ENCODE measurements at places on chromosomes 6 and 20. TPM values are rescaled to one million over a fixed set of nuclear protein-coding genes. Genes with fewer than 3 reads are reported as not detected.

The SPACA1 gene
- total RNA-seq: not detected

The ADTRP gene
- total RNA-seq: 1.3 TPM

The PPP1R16B gene
- under 0.01 TPM for total RNA-seq

The OLIG3 gene
- total RNA-seq: not detected

The RSPO3 gene
- 15.4 TPM for total RNA-seq

The C6orf15 gene
- not detected for total RNA-seq

The OR2H2 gene
- total RNA-seq: not detected

The COQ3 gene
- 5.3 TPM for total RNA-seq

The TFAP2C gene
- not detected for total RNA-seq

- DNase-seq: no peak
These were observed 164.8 kb upstream of the GGTLC1 start for GRCh38 chr20:24153101-24154040.

GRCh38 chr6:150271501-150272263 lies 97.1 kb upstream of the IYD start:
- no peak for DNase-seq

- no peak for DNase-seq
These were observed 1.5 kb upstream of the ILRUN start for GRCh38 chr6:34697904-34698559.

DNA sequence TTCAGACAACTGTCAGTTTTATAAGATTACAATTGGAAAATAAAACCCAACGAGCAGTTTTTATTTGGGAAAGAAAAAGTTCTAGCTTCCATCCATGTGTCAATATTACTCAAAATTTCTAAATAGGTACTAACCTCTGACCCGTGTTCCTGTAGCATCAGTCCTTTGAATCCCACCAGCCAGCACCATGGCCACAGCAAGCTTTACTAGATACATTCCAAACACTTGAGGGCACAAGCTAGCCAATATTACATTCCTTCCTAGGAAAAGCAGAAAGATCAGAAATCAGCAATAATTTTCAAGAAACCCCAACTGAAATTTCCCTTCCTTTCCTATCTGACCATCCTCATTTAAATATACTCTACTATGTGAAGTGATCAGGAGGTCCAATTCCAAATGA lies 19.2 kb downstream of the ASF1A start:
- DNase-seq: no peak

DNA sequence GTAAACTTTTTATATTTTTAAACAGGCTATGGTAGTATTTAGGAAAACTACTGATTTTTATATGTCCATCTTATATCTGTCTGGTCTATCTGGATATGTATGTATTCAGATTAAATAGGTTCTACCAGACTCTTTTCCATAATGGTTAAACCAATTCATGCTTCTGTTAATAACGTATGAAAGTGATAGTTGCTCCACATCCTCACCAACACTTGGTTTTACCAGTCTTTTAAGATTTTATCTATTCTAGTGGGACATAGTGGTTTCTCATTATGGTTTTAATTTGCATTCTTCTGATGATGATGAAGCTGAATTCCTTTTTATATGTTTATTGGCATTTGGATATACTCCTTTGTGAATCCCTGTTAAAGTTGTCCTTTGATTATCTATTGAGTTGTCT lies 56.1 kb downstream of the UBR2 start:
- DNase-seq: no peak

- DNase-seq: peak; percentile 93
These were observed 12.5 kb downstream of the PLCB1 start for GRCh38 chr20:8144282-8145245.

GRCh38 chr6:35400111-35400510 lies 52.0 kb upstream of the FANCE start:
- DNase-seq: no peak

DNA sequence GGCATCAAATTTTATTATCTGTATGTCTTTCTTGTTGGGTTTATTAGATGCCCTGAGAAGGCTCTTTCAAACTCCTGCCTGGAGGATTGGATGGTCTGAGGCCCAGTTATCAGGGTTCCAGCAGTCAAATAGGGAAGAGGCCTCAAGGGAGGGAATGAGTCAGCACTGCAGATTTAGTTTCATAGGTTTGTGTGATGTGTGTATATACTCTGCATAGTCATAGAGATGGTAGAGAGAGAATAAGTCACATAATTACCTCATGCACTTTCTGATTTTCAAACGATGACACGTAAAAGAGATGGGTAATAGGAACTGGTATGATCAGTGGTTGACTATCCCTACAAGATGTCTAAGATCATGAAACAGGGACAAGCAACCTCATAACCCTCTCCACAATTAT lies 82.1 kb downstream of the ADAT2 start:
- DNase-seq: peak; percentile 44

DNA sequence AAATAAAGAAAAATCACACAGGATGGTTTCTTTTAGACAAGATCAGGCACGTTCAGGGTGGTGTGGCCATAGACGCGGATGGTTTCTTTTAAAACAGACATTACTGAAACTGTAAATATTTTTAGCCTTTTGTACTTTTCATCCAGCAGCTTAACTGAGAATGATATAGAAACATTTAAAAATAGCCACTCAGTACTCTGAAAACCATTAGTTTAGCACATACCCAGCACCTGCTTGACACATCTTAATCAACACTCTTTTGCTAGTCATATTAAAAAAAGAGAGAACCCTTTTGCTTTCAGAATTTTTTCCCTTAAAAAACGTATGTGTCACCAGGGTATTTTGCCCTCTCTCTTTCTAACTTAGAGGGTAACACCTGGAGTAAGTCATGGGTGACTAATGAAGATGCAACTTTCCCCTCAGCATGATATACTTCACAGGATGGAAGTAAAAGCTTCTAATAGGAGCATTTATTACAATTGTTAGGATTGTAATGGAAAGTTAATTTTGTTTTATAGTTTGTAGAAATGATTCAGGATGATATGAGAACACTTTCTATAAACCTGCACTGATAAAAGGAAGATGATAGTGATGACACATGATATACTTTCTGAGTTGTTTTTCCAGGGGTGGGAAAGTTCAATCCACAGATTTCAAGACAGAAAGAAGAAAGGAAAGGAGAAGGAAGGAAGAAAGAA lies 45.2 kb downstream of the BACH2 start:
- DNase-seq: no peak

DNA sequence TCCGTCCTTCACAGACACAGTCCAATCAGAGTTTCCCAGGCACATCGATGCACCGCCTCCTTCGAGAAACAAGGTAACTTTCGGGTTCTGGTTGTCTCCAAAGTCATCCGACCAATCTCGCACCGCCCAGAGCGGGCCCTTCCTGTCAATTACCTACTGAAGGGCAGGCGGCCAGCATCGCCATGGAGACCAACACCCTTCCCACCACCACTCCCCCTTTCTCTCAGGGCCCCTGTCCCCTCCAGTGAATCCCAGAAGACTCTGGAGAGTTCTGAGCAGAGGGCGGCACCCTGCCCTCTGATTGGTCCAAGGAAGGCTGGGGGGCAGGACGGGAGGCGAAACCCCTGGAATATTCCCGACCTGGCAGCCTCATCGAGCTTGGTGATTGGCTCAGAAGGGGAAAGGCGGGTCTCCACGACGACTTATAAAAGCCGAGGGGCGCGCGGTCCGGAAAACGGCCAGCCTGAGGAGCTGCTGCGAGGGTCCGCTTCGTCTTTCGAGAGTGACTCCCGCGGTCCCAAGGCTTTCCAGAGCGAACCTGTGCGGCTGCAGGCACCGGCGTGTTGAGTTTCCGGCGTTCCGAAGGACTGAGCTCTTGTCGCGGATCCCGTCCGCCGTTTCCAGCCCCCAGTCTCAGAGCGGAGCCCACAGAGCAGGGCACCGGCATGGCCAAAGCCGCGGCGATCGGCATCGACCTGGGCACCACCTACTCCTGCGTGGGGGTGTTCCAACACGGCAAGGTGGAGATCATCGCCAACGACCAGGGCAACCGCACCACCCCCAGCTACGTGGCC lies at the start of gene HSPA1B:
TSS of gene HSPA1B (plus strand) at position 453 of the 794 bp plus-strand sequence. CDS start at position 666, 213 bp downstream.
- DNase-seq: peak; percentile 100

- DNase-seq: no peak
These were observed 82.7 kb upstream of the NXT1 start for GRCh38 chr20:23267909-23268308.

DNA sequence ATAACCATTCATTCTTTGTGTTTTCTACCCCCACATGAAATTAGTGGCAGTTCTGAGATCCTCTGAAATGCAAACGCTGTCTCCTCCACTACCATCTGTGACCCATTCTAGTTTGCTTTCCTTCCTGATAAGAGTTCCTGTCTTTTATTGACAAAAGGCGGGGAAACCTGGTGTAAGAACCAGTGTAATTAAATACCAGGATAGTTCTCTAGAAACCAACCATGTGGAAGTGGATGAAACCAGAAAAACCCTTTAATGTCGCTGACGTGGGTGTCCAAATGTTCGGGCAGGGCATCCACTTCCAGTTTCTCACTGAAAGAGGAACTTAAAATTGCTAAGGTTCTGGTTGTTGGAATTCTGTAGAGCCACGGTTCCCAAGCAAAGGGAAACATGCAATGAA lies 79.1 kb downstream of the TNFRSF21 start:
- no peak for DNase-seq
